ENCODE measurements at places on chromosomes 5 and 9.

- peak; percentile 1 for DNase-seq
Measured at GRCh38 chr9:9341203-9341602, 1271.6 kb downstream of the PTPRD start.

DNA sequence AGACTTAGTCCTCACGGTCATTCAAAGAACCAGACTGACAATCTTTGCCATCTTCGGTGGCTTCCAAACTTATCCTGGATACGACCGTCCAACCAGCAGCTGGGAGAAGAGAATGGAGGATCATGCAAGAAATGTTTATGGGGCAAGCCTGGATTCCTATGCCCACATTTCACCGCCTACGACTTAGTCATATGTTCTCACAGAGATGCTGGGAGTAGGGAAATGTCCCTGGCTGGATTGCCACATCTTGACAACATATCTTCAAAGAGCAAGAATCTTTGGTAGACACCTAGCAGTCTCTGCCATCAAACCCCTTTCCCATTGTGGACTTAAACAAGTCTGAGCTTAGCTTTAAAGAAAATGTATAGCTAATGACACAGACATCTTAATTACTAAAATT is 5.0 kb downstream of the MED7 start:
- DNase-seq = no peak

DNA sequence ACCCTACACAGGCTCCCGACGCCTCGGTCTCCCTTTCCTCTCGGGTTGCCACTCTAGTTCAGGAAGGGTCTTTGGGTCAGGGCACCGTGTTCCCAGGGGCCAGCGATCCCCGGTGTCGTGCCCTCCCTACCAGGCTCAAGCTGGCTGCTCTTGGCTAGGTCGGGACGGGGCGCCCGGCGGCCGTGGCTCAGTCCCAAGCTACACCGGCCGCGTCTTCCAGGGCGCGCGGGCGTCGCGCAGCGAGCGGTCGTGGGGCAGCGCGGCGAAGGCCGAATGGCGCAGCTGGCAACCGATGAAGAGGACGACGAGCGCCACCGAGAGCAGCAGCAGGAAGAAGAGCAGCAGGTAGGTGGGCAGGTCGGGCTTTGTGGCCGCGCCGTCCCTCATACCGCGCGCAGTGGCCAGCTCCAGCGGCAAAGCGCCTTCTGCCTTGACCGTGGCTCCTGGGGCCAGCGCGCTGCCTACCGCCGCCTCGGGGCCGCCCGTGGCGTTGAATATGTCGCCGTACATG is 892 bp downstream of the SMIM32 start:
- peak; percentile 14 for DNase-seq

GRCh38 chr5:32170303-32171151 is 3.6 kb downstream of the GOLPH3 start:
- DNase-seq = no peak

- no peak for DNase-seq
Measured at GRCh38 chr9:33469891-33470290, 3.8 kb downstream of the NOL6 start.

- DNase-seq = no peak
Measured at GRCh38 chr9:20990867-20991266, 40.6 kb downstream of the HACD4 start.

DNA sequence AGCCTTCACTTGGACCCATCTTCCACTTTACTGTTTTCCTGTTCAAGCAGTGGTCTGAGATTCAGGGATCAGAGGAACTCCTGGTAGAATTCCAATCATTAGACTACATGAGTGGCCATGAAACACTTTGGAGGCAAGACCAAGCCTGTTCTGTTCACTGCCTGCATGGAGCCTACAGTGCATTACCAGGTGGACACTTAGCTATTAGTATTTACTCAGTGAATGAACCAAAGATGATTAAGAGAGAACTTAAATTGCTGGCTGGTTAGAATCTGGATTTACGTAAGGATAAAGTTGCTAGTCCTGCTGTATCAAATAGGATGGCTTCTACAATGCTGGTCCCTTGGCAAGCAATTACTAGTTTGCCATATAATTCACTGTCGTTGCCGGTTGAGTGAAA is 245.5 kb downstream of the ARRDC3 start:
- DNase-seq = no peak

DNA sequence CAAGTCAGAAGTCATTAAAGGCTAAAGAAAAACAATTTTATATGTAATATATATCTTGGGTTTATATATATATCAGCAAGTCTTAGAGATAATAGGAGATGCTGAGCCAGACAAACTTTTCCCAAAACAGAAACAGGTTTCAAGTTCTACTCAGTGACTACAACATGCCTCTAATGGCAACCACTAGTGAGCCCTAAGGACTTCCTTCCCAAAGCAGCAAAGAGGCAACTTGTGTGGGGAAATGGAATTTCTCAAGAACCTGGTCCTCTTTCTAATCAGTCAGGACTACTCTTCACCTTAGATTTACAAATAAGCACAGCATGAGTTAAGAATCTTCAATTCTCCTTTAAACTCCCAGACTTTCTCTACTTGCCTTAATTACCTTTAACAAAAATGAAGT is 17.6 kb downstream of the RNF38 start:
- no peak for DNase-seq

GRCh38 chr5:96350678-96351077 is 82.4 kb downstream of the PCSK1 start:
- no peak for DNase-seq

- no peak for DNase-seq
Measured at GRCh38 chr9:129283705-129284606, 105.9 kb upstream of the IER5L start.

DNA sequence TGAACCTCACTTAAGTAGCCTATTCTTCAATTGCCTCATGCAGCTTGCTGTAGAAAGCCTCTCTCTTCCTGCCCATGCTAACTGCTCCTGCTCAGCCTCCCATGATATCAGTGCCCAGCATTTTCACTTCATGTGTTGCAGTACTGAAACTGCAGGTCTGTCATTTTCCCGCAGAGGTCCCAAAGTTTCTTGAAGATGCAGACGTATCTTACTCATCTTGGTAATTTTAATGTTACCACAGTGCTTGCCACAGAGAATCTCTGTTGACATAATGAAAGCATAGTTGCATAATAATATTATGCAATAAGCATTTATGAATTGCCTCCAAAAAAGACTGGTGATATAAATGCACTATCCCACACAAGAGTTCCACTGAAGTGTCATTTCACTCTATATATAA is 561.1 kb upstream of the DAP start:
- no peak for DNase-seq

GRCh38 chr5:58107704-58108103 is 352.2 kb downstream of the PLK2 start:
- no peak for DNase-seq

- DNase-seq = no peak
Measured at GRCh38 chr5:80219391-80219790, 36.5 kb downstream of the SERINC5 start.

DNA sequence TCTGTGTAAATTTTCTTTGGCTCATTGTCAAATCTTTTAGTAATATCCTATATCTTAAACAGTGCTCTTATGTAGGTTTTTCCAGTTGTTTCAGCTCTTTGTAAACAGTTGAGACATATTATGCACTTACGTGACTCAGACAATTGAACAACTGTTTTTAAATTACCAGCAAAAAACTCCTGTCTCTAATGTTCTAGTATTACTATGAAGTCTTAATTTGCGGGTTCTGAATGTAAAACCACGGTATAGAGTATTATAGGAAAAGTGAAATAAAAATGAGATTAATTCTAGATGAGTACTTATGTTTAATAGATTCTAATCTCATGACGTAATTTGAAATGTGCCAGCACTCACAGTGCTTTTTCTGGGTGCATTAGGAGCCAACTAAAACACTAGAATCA is 136.0 kb downstream of the GDNF start:
- DNase-seq = no peak

DNA sequence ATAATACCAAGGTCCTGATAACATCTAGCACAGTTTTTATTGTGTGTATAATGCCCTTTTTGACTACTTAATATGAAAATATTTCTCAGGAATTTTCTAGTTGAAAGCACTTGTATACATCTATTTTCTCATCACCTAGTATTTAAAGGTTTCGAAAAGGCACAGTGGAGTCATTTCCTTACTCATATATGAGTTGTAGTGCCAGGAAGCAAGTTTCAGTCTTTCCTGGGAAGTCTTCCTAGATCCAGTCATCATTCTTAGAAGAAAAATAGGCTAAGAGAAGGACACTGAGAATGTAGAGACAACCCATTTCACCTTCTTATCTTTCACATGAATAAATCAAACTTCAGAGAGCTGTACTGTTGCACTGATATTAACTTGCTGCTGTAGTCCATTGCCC is 70.2 kb downstream of the SLC25A46 start:
- DNase-seq = no peak

- DNase-seq = no peak
Measured at GRCh38 chr5:998246-999031, 10.2 kb upstream of the NKD2 start.

- DNase-seq = no peak
Measured at GRCh38 chr5:107169867-107170266, 500.9 kb downstream of the EFNA5 start.

DNA sequence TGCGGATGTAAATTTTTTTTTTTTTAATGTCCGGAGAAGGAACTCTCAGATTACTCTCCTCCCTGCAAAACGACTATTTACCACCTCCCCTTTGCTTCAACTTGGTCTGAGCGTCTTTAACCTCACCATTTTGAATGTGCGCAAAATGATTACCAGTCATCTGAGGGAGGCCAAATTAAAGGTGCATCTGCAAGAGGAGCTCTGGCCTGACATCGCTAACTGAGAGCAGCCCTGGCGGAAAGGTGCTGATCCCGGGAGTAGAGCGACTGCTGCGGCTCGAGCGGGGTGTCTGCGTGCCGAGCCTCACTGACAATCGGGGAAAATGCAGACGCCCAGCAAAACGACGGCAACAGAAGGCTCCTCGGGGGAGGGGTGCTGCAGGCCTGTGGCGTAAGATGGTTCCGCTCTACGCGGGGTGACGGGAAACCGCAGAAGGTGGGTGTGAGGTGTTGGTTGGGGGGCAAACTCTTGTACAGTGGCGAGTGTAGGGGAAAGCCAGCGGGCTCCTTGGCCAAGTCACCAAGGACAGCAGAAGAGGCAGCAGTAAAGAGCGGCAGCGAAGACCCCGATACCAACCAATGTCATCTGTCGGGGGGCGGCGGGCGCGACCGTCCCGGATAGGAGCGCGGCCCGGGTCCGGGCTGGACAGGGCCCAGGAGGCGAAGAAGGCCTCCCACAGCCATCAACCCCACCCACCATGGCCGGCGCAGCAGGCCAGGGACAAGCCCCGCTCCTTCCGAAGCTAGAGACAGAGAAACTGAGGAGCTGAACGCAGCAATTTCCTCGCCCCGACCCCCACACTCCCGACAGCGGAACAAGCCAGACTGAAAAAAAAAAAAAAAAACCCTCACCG is 557 bp downstream of the PJA2 start:
- peak; percentile 34 for DNase-seq

GRCh38 chr5:32233696-32234447 is 59.8 kb upstream of the GOLPH3 start:
- no peak for DNase-seq

- DNase-seq = no peak
Measured at GRCh38 chr5:126677121-126677520, 76.4 kb downstream of the PHAX start.

- no peak for DNase-seq
Measured at GRCh38 chr5:18037718-18038117, 403.5 kb downstream of the TAF11L14 start.

DNA sequence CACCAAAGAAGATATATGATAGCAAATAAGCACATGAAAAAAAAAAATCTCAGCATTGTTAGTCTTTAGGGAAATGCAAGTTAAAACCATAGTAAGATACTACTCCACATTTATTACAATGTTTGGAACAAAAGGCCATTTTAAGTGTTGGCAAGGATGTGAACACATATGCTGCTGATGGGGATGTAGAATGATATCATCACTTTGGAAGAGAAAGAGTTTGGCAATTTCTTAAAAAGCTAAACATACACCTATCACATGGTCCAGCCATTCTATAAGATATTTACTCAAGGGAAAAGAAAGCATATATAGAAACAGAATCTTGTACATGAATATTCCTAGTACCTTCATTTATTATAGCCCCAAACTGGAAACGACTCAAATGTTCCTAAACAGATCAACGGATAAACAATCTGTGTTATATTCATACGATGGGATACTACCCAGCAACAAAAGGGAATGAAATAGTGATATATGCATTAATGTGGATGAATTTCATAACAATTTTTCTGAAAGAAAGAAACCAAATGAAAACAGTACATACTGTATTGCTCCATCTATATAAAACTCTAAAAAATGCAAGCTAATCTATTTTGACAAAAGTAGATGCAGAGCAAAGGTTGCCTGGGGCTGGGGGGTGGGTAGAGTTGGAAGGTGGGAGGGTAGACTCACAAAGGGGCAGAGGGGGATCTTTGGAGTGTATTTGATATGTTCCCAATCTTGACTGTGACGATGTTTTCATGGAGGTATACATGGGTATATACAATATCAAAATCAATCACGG is 45.7 kb upstream of the SMAD5 start:
- no peak for DNase-seq

GRCh38 chr5:66713998-66714397 is 117.8 kb downstream of the MAST4 start:
- DNase-seq = no peak

DNA sequence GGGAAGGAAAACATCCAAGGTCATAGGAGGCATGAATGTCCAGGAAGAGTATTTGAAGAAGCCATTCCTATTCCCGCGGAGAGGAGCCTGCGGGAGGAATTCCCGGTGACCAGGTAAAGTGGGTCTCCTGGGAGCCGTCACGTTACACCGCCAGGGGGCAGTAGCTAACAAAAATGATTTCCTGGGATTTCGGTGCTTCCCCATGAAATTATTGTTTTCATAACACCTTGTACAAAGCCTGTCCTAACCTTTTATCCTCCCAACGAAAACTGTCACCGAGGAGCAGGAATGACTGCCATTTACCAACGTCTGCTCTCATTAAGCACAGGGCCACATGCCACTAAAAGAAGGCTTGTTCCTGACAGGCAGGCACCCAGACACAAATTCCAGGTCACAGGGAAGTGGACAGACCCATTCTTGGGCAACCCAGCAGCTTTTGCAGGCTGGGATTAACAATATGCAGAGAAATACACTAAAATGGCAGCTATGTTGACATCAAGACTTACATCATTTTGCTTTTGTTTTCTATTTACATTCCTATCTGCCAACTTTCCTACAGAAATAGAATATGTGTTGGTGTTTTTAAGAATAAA is 41.2 kb upstream of the CTSL start:
- DNase-seq = peak; percentile 53

DNA sequence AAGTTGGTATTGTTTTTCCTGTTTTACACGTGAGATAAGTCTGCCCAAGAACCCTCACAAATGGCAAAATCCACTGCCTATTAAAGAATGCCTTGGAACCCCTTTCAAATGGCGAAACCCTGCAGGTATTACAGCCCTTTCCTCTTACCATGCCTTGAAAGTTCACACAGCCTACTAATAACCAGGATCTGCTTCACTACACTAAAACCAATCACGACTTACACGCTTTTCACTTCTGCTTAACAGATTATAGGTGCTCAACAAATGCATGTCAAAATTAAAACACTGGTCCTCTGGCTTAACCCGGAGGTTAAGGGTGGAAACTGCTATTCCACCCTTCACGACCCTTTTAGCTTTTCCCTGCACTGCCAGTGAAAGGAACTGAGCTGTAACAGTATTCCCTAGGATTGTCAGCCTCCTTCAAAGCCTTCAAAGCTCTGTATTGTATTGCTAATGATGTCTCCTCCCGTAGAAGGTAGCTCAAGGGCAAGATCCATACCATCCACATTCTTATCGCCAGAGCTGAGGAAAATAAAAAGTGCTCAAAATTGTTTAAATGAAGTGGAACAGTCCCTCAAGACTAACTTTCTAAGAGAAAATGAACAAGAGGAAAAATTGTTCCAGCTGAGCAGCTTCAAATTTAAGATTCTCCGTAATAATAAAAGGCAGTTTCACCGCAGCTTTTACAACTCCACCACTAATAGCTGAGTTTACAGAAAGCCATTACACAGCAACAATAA is 997 bp downstream of the AUH start:
- DNase-seq = no peak
